Stimulated activated CD8-positive, alpha-beta memory T cell treated with anti-CD3 and anti-CD28 coated beads, Interleukin-7, amount 100 ng/mL, for 1 hour (primary cell): ENCODE measurements at places on chromosomes 1 and 21.

GRCh38 chr1:24289937-24290595 lies 29.1 kb upstream of the GRHL3 start:
- DNase-seq = no peak

DNA sequence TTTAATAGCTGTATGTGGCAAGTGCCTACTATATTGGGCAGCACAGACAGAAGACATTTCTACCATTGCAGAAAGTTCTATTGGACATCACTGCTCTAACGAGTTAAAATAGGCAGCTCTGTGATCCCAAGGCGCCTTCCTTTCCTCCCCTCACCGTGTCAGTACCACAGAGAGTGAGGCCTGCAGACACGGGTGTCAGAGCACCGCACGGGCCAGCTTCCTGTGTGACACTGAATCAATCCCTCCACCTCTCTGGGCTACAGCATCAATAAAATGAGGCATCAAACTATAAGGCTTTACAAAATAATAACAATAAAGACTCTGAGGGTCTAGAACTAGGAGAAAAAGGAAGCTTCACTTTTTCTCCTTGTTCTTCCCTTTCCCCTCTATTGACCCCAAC lies 246.7 kb downstream of the FOXD2 start:
- no peak for DNase-seq

GRCh38 chr1:232398823-232399222 lies 231.1 kb downstream of the SIPA1L2 start:
- no peak for DNase-seq

- DNase-seq = no peak
These were observed 170.0 kb downstream of the GALNT2 start for GRCh38 chr1:230237009-230237370.

- no peak for DNase-seq
These were observed 7.3 kb downstream of the C8B start for GRCh38 chr1:56958526-56958925.

GRCh38 chr1:76105372-76105771 lies 30.8 kb downstream of the ST6GALNAC3 start:
- DNase-seq = no peak

DNA sequence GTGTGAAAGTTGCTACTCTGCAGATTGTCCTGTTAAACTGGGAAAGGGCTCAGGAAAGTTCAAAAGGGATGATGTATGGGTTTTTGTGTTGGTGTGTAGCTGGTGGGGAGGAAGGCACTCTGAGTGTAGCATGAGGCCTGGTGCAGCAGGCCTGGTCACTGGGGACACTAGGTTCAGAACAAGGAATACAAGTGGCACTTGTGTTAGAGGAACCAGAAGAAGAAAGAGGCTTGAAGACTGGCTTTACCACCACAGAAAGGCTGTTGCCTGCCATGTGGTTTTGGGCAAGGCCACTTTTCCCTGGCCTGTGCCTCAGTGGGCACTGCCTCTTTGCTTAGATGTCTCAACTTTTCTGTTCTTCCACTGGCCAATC lies 122.8 kb downstream of the NOS1AP start:
- no peak for DNase-seq

DNA sequence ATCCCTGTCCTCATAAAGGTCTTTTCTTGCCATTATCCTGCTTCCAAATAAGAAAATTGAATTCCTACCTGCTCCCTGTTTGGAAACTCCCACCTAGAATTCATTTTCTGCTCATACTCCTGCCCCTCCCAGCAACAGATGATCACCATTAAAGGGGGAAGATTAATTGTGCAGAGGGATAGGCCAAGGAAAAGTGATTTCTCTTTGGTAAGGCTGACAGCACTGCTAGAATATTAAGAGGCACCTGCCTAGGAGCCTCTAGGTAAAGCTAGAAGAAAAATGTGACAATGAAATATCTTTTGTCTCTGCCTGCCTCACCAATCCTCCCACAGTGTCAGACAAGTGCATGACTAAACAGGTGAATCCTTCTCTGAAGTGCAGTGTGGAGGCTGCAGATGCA lies 77.0 kb upstream of the SPATA6 start:
- no peak for DNase-seq

GRCh38 chr1:66413136-66413837 lies 120.7 kb upstream of the SGIP1 start:
- no peak for DNase-seq
